ENCODE measurements at places on chromosomes 12 and 14. TPM values are rescaled to one million over a fixed set of nuclear protein-coding genes. Genes with fewer than 3 reads are reported as not detected.

- no peaks in the 10 kb centered on the region for H3K36me3 ChIP-seq
- no peak for DNase-seq
- no peak overlapping the region for H3K27ac ChIP-seq
- no peaks in the 10 kb centered on the region for H3K27me3 ChIP-seq
- no peaks in the 10 kb centered on the region for H3K4me1 ChIP-seq
Measured at GRCh38 chr12:52655251-52655650, 3.2 kb upstream of the KRT2 start.

DNA sequence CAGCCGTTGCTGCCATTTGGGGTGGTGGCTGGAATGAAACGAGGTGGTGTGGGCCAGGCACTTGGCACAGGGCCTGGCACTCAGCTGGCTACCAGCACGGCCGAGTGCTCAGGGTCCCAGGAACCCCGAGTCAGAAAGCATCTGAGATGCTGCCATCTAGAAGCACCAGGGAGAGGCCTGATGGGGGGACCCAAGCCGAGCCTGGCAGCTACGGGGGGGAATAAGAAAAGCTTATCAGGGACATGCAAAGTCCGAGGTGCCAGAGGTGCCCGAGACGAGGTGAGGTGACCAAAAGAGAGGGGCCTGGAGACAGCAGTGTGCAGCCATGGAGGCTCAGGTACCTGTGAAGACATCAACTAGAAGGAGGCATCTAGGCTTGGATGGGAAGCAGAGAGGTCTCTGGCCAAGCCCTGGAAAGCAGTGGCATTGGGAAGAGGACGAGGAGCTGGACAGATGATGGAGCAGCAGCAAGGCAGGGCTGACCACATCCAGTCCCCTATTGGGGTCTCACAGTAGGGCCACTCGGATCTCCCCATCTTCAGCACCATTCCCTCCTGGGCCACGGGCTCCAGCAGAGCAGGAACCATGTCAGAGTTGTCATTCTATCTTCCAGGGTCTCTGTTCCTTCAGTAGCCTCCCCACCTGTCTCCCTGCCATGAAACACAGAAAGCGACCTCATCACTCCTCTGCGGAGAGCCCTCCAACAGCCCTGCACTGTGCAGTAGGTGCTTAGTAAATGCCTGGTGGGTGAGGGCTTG lies 59.3 kb upstream of the DIO3 start:
- no peak for DNase-seq
- no peaks in the 10 kb centered on the region for H3K4me1 ChIP-seq
- no peaks in the 10 kb centered on the region for H3K27me3 ChIP-seq
- no peak overlapping the region for H3K4me3 ChIP-seq
- no peak overlapping the region for H3K27ac ChIP-seq
- no peaks in the 10 kb centered on the region for H3K36me3 ChIP-seq

Gene CAMKK2
- total RNA-seq, result 9.3 TPM

- H3K4me1 ChIP-seq, result no peaks in the 10 kb centered on the region
- H3K36me3 ChIP-seq, result no peaks in the 10 kb centered on the region
- no peaks in the 10 kb centered on the region for H3K27me3 ChIP-seq
- no peak overlapping the region for H3K27ac ChIP-seq
- H3K4me3 ChIP-seq, result no peak overlapping the region
Measured at GRCh38 chr12:98980508-98980907, 335.4 kb downstream of the APAF1 start.

DNA sequence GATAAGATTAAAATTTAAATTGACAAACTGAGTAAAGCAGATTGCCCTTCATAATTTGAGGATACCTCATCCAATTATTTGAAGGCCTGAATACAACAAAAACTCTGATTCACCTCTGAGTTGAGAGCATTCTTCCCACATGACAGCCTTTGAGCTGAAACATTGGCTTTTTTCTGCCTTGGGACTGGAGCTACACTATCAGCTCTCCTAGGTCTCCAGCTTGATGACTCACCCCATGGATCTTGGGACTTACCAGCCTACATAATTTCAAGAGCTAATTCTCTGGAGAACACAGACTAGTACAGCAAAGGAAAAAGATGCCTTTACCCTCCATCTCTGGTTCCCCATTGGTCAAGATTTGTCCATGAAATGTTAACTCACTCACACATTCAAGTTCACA lies 555.1 kb downstream of the FOXG1 start:
- no peaks in the 10 kb centered on the region for H3K27me3 ChIP-seq
- no peak overlapping the region for H3K27ac ChIP-seq
- no peak overlapping the region for H3K4me3 ChIP-seq
- H3K4me1 ChIP-seq, result no peaks in the 10 kb centered on the region
- H3K36me3 ChIP-seq, result no peaks in the 10 kb centered on the region
- DNase-seq, result no peak

Data from pancreas (tissue), 10 donors.